ENCODE measurements at places on chromosomes 16 and 17.

DNA sequence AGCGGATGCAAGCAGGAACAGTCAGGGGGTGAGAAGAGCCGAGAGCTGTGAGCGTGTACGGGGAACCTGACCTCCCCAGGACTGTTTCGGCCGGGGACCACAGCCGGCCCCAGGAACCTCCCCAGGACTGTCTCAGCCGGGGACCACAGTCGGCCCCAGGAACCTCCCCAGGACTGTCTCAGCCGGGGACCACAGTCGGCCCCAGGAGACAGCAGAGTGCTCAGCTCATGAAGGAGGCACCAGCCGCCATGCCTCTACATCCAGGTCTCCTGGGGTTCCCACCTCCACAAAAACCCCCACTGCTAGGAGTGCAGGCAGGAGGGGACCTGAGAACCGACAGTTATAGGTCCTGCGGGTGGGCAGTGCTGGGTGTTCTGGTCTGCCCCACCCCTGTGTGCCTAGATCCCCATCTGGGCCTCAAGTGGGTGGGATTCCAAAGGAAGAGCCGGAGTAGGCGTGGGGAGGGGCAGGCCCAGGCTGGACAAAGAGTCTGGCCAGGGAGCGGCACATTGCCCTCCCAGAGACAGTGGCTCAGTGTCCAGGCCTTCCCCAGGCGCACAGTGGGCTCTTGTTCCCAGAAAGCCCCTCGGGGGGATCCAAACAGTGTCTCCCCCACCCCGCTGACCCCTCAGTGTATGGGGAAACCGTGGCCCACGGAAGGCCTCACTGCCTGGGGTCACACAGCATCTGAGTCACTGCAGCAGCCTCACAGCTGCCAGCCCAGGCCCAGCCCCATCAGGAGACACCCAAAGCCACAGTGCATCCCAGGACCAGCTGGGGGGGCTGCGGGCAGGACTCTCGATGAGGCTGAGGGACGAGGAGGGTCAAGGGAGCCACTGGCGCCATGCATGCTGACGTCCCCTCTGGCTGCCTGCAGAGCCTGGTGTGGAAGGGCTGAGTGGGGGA lies 4.3 kb downstream of the RHBDF1 start:
- no peak for DNase-seq

DNA sequence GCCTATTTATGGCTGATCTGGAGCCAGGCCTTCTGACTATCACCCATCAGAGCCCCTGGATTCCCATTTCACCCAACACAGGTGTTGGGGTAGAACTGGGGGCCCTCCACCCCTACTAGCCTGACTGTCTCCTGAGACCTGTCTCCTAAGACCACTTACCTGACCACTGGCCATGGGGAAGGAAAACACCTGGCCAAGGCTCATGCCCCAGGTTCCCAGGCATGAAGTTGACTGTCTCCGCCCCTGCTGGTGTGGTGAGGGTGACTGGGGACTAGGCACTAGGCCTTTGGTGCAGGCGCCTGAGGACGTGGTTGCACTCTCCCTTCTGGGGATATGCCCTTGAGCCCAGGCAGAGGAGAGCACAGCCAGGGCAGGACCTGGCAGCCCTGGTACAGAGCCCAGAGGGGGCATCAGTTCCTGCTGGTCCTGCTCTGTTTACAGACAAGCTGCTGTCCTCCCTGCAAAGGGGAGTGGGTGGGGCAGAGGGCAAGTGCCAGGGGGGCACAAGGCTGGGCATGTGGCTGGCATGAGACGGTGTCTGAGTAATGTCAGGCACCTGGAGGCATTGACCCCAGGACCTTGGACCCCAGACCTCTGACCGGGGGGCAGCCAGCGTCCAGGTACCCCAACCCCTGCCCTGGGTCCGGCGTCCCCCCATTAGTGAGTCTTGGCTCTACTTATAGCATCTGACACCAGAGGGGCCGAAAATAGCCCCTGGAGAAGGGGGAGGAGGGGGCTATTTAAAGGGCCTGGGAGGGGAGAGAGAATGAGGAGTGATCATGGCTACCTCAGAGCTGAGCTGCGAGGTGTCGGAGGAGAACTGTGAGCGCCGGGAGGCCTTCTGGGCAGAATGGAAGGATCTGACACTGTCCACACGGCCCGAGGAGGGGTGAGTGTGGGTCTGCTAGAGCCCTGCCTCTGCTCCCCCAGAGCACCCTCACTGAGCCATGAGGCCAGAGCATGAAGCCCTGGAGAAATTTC lies at the start of gene TCAP:
TSS of gene TCAP (plus strand) at position 769 of the 981 bp plus-strand sequence. CDS start at position 780, 11 bp downstream.
- no peak for DNase-seq

- DNase-seq = no peak
Observed at GRCh38 chr16:75262800-75263127, 11.3 kb upstream of the BCAR1 start.

- no peak for DNase-seq
Observed at GRCh38 chr17:70329721-70330120, 160.4 kb downstream of the KCNJ2 start.

GRCh38 chr17:82568997-82569393 lies 49.5 kb downstream of the FOXK2 start:
- DNase-seq = no peak

DNA sequence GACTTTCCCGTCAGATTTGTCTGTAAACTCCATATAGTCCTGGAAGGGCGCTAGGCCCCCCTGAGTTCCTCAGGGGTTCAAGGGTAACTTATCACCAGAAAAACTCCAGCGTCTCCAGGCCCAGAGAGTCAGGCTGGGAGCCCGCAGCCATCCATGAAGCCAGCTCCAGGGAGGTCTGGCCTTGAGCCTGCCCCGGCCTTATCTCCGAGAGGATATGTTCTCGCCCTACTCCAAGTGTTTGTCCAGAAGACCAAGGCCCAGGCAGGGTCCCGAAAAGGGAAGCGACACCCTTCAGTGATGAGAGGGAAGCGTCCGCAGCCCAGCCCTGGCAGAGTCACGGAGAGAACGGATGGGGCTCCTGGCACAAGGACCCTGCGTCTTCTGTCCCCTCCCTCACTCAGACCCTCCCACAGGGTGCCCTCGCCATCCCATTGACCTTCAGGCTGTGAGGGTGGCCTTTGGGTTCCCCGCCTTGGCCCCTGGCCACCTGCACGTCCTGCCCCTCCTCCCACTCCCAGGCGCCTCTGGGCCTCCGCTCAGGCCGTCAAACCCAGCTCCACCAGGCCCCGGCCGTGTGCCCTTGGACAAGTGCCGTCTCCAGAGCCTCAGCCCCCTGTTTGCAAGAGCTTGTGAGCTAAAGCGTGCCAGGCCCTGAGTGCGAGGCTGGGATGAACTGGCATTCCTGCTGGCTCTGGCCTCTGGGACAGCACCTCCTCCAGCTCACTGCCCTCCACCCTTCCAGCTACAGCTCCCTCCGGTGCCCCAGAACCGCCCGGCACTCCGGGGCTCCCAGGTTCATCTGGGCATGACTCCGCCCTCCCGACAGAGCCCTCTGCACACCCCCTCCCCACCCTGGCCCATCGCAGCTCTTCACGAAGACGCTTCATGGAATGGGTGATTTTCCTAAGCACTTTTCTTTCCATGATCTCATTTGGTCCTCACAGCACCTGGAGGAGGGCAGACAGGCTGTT lies 83.4 kb downstream of the ZDHHC7 start:
- DNase-seq = no peak

- no peak for DNase-seq
Observed at GRCh38 chr16:23508589-23509440, 1.5 kb downstream of the GGA2 start.

DNA sequence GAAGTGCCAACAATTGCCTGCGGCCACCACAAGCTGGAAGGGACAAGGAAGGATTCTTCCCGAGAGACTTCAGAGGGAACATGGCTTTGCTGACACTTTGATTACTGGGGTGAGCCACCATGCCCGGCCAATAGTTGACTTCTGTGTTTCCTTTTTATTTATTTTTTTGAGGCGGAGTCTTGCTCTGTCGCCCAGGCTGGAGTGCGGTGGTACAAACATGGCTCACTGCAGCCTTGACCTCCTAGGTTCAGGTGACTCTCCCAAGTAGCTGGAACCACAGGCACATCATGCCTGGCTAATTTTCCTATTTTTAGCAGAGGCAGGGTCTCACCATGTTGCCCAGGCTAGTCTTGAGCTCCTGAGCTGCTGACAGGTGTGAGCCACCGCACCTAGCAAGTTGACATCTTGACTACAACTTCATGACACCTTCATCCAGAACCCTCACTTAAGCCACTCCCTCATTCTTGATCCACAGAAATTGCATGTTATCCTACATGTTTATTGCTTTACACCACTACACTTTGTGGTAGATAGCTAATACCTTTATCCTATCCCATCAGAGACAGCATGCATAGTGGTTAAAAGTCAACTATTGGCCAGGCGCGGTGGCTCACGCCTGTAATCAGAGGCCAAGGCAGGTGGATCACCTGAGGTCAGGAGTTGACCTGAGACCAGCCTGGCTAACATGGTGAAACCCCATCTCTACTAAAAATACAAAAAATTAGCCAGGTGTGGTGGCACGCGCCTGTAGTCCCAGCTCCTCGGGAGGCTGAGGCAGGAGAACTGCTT lies 16.1 kb upstream of the GPRC5C start:
- DNase-seq = no peak

- DNase-seq = no peak
Observed at GRCh38 chr16:57483725-57484514, 2.4 kb downstream of the DOK4 start.

- no peak for DNase-seq
Observed at GRCh38 chr17:66248285-66248684, 19.1 kb upstream of the APOH start.

DNA sequence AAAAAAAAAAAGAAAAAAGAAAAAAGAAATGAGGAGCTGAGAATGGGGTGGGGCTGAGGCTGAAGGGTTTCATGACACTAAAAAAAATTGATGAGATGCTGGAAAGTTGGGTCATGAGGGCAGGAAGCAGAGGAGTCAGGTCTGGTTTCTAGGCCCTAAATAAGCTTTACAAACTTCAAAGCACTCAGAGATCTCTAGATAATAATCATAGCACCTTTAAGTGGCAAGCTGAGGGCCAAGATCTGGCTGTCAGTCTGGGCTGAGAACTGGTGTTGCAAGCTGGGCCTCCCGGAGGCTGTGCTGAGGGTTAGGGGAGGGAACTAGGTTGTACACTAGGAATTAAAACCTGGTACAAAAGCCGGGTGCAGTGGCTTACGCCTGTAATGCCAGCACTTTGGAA lies 6.4 kb downstream of the ZNF764 start:
- no peak for DNase-seq

GRCh38 chr16:15415511-15415985 lies 18.8 kb upstream of the BMERB1 start:
- DNase-seq = no peak

- no peak for DNase-seq
Observed at GRCh38 chr17:44780845-44781480, 22.2 kb downstream of the ADAM11 start.

DNA sequence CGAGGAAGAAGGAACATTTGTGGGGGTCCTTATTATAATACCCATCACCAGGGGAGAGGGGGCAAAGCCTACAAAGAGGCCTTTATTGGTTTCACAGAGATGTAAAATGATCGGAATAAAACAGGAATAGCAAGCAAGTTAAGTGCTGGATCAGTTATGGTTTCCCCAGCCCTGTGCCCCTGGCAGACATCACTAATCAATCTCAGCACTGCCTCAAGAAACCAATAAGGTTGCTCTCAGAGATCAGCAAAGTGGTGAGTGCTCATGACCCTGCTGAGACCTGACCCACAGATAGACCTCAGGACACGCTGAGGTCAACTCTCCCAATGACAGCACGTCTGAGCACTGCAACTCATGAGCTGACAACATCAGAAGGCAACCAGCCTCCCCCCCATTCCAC lies 66.3 kb downstream of the ZNF423 start:
- no peak for DNase-seq

DNA sequence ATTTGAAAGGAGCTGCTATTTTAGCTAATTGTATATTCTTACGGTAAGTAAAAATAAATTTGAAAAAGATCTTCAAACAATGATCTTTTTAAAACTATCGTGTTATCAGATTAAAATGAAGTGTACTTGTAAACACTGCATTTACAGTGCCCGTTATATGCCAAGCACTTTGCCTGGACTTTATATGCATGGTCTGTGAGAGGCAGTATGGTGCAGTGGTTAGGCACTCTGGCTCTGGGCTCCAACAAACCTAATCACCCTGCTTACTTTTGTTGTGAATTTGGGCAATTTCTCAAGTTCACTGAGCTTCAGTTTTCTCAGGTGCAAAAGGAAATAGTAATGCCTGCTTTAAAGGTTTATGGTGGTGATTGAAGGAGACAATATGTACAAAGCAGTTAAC lies 1.4 kb downstream of the PMP22 start:
- no peak for DNase-seq

- no peak for DNase-seq
Observed at GRCh38 chr16:15854906-15855703, 1.7 kb downstream of the MYH11 start.

- DNase-seq = no peak
Observed at GRCh38 chr16:20952139-20952920, 51.8 kb downstream of the LYRM1 start.

DNA sequence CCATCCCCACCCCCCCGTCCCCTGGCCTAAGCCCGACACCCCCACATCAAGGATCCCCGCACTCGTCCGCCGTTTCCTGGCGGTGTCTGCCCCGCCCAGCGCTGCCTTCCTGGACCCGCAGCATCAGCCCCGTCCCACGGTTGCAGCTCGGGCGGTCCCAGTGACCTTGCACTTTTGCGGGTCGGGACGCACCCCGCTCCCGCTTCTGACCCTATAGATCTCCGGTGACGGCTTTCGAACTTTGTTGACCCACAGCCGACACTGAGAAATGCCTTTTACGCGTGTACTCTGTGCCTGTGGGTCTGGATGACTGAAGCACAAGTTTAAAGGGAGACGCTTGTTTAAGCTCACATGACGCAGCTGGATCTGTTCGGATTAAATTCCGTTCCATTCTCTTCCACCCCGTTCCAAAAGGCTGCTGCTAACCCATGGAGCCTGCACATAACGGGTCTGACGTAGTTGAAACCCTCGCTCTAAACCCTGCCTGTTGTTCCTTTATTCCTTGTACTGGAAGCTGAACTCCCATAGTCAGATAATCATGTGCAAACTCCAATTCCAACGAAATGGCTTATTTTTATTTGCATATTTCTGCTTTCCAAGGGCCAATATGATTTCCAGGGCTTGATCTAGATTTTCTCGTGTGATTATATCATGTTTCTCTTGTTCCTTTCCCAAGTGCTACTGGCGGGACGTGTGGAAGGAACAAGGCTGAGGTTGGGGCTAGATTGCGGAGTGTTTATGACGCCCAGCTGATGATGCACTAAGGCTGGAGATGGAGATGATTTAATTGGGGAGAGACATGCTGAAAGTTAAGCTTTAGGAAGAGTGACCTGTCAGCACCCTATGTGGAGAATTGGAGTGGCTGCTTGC lies 834 bp downstream of the FLYWCH1 start:
- peak; percentile 10 for DNase-seq

DNA sequence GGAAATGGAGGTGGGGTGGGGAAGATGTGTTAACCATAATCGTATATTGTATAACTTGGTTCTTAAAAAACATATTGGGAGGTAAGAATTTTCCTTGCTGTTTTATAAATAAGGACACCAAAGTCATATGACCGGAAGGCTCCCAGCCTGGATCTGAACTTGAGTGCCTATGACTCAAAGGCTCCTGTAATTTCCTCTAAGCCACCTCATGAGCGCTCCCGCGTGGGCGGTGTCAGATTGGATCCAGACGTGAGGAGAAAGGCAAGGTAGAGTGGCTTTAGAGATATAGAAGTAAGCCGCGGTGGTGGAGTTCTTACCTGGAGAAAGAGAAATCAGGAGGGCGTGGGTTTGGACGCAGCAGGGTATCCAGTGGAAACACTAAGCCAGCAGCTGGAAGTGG lies 196.2 kb upstream of the NLRP1 start:
- no peak for DNase-seq

- no peak for DNase-seq
Observed at GRCh38 chr16:84885342-84885910, 65.6 kb downstream of the CRISPLD2 start.

- DNase-seq = no peak
Observed at GRCh38 chr16:66720766-66721165, 24.2 kb upstream of the CMTM4 start.

GRCh38 chr17:39199820-39200069 lies 338 bp upstream of the RPL19 start:
- DNase-seq = peak; percentile 80
